ENCODE measurements at places on chromosomes 2 and 18.

- DNase-seq, result peak; percentile 92
Observed at GRCh38 chr2:29012211-29012681, 31.1 kb downstream of the TOGARAM2 start.

DNA sequence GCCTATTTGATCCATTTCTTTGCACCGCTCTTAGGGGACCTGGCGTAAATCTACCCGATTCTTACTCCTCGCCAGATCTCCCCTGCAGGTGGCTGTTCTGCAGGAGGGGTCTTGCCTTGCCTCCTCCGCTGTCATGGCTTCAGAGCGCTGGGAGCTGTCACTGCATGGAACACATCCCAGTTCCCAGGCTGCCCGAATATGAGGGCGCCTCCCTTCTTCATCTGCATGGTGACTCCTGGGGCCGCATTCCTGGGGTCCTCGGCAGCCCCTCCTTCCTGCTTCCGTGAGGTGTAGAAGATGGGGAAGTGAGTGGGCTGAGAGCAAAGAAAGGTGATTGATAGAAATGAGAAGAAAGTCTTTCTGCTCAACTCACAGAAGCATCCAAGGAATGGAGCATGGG lies 27.3 kb upstream of the COPS8 start:
- no peak for DNase-seq

GRCh38 chr2:224377751-224378700 lies 23.9 kb downstream of the FAM124B start:
- peak; percentile 52 for DNase-seq

DNA sequence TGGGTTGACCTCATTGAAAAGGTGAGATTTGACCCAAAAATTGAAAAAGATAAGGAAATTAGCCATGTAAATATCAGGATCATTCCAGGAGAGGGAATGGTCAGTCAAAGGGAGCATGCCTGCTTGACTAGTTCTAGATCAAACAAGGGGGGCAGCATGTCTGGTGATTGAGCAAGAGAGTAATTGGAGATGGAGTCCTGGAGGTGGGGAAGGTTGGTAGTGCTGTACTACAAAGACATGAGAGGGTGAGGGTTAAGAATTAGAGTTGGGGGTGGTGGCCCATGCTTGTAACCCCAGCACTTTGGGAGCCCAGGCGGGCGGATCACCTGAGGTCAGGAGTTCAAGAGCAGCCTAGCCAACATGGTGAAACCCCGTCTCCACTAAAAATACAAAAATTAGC lies 2.0 kb downstream of the MRPL30 start:
- no peak for DNase-seq

- DNase-seq, result no peak
Observed at GRCh38 chr2:11558214-11558886, 24.5 kb downstream of the GREB1 start.
